ENCODE measurements at places on chromosomes 12 and 14.

DNA sequence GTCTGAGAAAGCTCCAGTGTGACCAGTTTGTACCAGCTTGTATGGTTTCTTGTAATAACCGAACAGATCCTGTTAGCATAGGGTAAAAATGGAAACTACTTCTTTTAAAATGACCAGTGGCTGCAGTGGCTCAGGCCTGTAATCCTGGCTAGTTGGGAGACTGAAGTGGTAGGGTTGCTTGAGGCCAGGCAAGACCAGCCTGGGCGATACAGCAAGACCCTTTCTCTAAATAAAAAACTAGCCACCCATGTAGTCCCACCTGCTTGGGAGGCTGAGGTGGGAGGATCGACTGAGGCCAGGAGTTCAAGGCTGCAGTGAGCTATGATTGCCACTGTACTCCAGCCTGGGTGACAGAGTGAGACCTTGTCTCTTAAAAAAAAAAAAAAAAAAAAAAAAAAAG, 7.3 kb downstream of the PSEN1 start:
- DNase-seq, result no peak

- no peak for DNase-seq
These were observed 3.8 kb downstream of the ATF7IP start for GRCh38 chr12:14369311-14369710.

DNA sequence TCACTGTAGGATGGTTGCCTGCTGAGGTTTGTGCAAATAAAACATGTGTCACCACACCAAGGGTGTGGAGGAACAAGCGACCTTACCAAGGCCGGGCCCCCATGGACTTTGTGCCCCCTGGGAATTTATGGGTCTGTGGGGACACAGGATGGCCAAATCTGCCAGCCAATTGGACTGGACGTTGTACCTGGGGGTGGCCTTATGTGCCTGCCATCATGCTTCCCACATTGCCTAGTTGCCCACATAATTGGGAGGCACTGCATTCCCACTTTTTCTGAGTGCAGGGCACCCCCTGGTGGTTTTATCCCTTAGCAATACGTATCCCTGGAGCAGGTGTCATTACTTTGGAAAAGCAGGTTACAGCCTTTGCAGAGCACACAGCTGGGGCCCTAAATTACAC, 92.6 kb upstream of the TMPO start:
- no peak for DNase-seq

DNA sequence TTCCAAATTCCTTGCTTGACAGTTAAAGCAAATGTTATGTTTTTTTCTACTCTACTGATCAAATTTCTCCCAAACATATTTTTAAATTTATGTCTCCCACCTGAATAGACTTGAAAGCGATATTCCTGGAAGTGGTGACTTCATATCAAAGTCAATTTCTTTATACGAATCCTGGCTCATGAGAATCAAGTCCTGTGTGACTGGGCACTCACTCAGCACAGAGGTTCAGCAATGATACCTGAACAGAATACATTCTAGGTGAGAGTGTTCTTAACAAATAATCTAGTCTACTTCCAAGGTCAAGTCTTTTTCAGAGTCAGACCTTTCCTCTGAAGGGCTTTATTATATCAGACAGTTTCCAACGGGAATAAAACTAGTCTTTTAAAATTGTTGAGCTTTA, 1070.6 kb downstream of the TRHDE start:
- no peak for DNase-seq

GRCh38 chr12:6768437-6768914, 2.3 kb downstream of the PTMS start:
- no peak for DNase-seq

DNA sequence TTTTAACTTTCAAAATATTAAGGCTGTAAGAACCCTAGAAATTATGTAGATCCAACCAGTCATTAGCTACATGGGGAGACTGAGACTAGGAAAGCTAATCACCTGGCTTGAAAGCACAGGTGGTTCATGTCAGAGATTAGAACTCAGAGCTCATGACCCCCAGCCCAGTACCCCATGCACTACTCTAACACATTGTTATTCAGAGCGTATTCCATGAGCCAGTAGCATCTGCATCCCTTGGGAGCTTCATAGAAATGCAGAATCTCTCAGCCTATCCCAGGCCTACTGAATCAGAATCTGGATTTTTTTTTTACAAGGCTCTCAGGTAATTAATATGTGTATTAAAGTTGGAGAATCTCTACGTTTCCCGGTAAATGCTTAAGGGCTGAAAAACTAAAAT, 161.7 kb downstream of the BTG1 start:
- no peak for DNase-seq

DNA sequence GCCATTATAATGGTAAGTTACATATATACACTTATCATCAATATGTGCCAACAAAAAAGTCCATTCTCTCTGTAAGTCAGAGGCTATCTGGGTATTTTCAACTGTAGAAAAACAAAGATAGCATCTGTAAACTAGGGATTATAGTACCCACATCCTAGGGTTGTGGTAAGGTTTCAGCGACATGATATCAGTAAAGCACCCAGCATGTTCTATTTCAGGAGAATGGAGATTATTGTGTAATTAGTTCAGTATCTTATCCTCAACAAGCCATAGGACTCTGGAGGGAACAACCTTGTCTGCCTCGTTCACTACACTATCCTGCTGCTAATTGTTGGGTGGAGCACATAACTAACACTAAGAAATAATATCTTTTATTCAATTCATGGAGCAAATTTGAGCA, 19.7 kb upstream of the CKAP4 start:
- DNase-seq, result no peak

- no peak for DNase-seq
These were observed 247.2 kb downstream of the BMP4 start for GRCh38 chr14:53709381-53709780.

DNA sequence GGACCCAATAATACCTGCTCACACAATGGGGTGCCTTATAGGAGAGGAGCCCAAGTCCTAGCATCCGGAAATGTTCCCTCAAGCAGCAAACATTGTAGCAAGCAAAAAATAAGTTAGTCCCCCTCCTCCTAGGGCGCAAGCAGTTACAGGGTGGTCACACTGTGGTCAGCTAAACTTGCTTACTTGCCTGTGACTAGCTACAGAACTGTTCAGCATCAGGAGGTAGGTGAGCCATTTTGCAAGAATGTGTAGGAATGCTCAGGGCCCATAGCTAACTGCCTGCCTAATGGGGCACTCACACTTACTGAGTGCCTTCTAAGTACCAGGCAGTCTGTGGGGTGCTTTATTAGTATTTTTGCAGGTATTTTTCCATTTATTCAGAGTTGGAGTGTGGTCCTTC, 154.6 kb upstream of the GRIN2B start:
- no peak for DNase-seq

- DNase-seq, result no peak
These were observed 61.3 kb downstream of the KITLG start for GRCh38 chr12:88518863-88519403.

DNA sequence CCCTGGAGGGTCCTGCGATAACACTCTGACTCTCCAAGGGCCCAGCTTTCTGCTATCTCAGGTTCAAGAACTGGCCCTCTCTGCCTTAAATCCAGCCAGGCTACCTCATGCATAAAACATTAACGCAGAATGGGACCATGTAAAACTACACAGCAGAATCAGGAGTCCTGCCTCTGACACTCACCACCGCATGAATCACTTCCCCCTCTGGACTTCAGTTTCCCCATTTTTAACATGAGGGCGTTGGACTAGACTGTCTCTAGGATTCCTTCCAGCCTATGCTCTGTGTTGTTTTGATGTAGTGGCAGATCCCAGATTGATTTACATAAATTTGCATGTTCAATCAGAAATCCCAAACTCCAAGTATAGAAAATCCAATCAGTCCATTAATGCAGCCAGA, 3.3 kb downstream of the NCKAP5L start:
- no peak for DNase-seq
